ENCODE measurements at places on chromosomes 13 and 19. TPM values are rescaled to one million over a fixed set of nuclear protein-coding genes. Genes with fewer than 3 reads are reported as not detected.

Gene PMIS2
- total RNA-seq, result not detected

Gene CCDC122
- 3.5 TPM for total RNA-seq

Gene LYPD5
- not detected for total RNA-seq

Gene CYP2A7
- not detected for total RNA-seq

Gene ZNF701
- 0.04 TPM for total RNA-seq

Gene S1PR5
- 2.6 TPM for total RNA-seq

Gene ARHGAP35
- total RNA-seq, result 23.9 TPM

Data from A549 treated with CpdA at 1 μM for 4 hours (cell line).